ENCODE measurements at places on chromosomes 1 and 21. TPM values are rescaled to one million over a fixed set of nuclear protein-coding genes. Genes with fewer than 3 reads are reported as not detected.

The C1orf50 gene
- 6.4 TPM for total RNA-seq

The MUTYH gene
- 18.7 TPM for total RNA-seq

The ISG20L2 gene
- 23.6 TPM for total RNA-seq

The SYCP1 gene
- total RNA-seq, result not detected

The S100A2 gene
- 7,785 TPM for total RNA-seq

The ALX3 gene
- not detected for total RNA-seq

The FBXO2 gene
- 61.7 TPM for total RNA-seq

The CORT gene
- not detected for total RNA-seq

The B3GALT2 gene
- total RNA-seq, result not detected

The BATF3 gene
- 0.80 TPM for total RNA-seq

The EPRS1 gene
- 95.1 TPM for total RNA-seq

The UBASH3A gene
- not detected for total RNA-seq

The DR1 gene
- 38.7 TPM for total RNA-seq

The PCBP3 gene
- 0.23 TPM for total RNA-seq

The IL19 gene
- total RNA-seq, result not detected

The FNDC5 gene
- total RNA-seq, result not detected

The PTGFR gene
- 0.08 TPM for total RNA-seq

The FLG gene
- 0.08 TPM for total RNA-seq

The HPDL gene
- total RNA-seq, result 1.5 TPM

The SUSD4 gene
- total RNA-seq, result 0.47 TPM

The MSH4 gene
- total RNA-seq, result not detected

The SLC9C2 gene
- total RNA-seq, result not detected

The TAS1R3 gene
- under 0.01 TPM for total RNA-seq

The OR14C36 gene
- not detected for total RNA-seq

The ADAMTSL4 gene
- total RNA-seq, result 18.4 TPM

The DYNLT4 gene
- not detected for total RNA-seq

The DIO1 gene
- total RNA-seq, result not detected

The CASZ1 gene
- total RNA-seq, result 8.9 TPM

The LCA5L gene
- 0.19 TPM for total RNA-seq

The NECAP2 gene
- total RNA-seq, result 86.0 TPM

The ADGRL4 gene
- total RNA-seq, result not detected
